ENCODE measurements at places on chromosomes 3 and 15. TPM values are rescaled to one million over a fixed set of nuclear protein-coding genes. Genes with fewer than 3 reads are reported as not detected.

PCSK6 gene
- total RNA-seq = 11.8 TPM

ZDHHC23 gene
- total RNA-seq = 6.4 TPM

GJD2 gene
- total RNA-seq = 2.2 TPM

ISLR2 gene
- total RNA-seq = 176 TPM

SEMA3B gene
- 3.2 TPM for total RNA-seq

FBXL22 gene
- total RNA-seq = 0.74 TPM
